ENCODE measurements at places on chromosomes 16 and 17.

- DNase-seq = no peak
Observed at GRCh38 chr16:65306300-65306699, 184.4 kb upstream of the CDH11 start.

GRCh38 chr17:12257176-12257575 is 236.5 kb downstream of the MAP2K4 start:
- no peak for DNase-seq

GRCh38 chr17:34226011-34226743 is 28.9 kb upstream of the CCL2 start:
- DNase-seq = no peak

- no peak for DNase-seq
Observed at GRCh38 chr16:58252716-58253115, 42.1 kb downstream of the PRSS54 start.

- DNase-seq = no peak
Observed at GRCh38 chr17:58020401-58020800, 13.4 kb upstream of the SRSF1 start.

DNA sequence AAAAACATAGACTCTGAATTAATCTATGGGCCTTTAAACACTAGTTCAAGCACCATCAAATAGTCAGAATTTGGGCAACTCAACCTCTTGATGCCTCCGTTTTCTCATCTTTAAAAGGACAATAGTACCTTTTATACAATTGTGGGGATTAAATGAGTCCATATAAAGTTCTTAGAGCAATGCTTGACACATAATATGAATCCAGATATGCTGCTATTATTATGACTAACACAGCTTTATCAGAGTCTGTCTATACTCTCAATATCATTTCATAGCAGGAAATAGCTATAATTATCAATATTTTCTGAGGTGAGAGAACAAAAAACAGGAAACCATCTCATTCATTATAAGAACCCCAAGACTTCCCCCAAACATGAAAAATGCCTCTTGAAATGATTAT is 430.5 kb upstream of the XYLT1 start:
- no peak for DNase-seq

DNA sequence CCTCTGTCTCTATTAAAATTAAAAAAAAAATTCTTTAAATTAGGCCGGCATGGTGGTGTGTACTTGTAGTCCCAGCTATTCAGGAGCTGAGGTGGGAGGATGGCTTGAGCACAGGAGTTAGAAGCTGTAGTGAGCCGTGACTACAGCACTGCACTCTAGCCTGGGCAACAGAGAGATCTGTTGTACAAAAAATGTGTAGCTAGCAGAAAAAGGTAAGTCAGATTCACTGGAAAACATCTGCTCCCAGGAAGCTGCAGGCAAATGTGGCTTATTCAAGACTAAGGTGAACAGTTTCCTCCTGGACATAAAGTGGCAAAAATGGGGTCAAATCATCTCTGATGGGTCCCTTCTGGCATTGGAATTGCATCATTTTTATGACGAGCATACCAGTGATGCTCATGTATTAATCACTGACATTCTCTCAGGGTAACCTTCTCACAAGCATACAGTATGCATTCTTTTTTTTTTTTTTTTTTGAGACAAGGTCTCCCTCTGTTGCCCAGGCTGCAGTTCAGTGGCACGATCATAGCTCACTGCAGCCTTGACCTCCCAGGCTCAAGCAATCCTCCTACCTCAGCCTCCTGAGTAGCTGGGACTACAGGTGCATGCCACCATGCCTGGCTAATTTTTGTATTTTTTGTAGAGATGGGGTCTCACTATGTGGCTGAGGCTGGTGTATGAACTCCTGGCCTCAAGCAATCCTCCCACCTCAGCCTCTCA is 48.7 kb downstream of the CPPED1 start:
- no peak for DNase-seq
